ENCODE measurements at places on chromosomes 4 and X.

- no peak for DNase-seq
Measured at GRCh38 chr4:127622621-127622920, 10.2 kb upstream of the INTU start.

DNA sequence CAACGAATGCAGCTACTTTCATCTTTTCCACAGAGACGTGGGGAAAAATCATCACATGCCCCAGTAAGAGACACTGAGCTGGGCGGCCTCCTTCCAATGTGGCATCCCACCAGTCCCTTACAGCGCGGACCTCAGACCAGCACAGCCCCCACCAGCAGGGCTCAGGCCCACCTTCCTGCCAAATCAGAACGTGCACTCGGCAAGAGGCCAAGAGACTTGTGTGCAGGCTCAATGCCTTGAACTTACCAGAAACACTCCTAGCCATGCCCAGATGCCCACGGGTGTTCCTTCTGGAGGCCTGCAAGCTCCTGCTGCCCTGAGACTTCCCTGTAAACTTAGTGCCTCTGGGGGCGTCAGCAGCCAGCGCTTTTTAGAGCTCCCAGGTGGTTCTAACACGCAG lies 31.2 kb downstream of the WDR1 start:
- no peak for DNase-seq

DNA sequence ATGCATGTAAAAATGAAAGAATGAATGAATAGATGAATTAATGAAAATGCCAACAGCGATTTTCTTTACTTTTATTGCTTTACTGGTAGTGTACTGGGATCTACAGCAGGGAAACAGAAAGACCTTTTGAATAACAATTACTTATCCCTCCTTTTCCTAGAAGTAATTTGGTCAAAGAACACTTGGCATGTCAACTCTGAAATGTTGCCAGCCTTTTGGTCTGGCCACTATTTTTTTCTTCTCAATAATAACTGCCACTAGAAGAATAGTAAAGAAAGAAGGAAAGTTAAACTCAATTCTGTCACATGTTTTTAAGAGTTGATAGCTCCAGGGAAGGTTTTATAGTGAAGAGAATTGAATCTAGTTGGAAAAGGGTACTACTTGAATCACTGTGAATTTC lies 52.9 kb downstream of the EPHA5 start:
- DNase-seq = no peak

GRCh38 chr4:150207871-150208270 lies 129.6 kb downstream of the DCLK2 start:
- no peak for DNase-seq

DNA sequence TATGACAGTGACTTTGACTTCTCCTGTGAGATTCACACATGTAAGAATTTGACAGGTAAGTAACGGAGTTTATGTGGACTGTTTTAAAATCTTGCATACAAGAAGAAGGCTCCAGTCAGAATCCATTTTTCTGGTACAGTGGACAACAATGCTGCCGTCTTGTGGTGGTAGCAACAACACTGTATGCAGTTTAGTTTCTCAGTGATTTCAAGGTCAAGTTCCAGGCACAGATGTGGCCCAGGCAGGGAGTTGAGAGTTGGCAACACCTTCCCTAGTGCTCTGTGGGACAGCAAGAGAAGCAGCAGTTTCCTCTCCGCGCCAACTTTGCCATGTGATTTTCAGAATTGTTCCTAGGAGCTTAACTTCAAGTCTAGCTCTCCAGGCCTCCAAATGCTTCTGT lies 56.0 kb upstream of the STPG2 start:
- DNase-seq = no peak

- DNase-seq = no peak
Measured at GRCh38 chr4:87819281-87819919, 13.4 kb upstream of the MEPE start.

GRCh38 chrX:8897259-8897658 lies 96.1 kb upstream of the FAM9A start:
- DNase-seq = no peak

GRCh38 chr4:139599594-139600374 lies 43.8 kb upstream of the SETD7 start:
- DNase-seq = no peak

DNA sequence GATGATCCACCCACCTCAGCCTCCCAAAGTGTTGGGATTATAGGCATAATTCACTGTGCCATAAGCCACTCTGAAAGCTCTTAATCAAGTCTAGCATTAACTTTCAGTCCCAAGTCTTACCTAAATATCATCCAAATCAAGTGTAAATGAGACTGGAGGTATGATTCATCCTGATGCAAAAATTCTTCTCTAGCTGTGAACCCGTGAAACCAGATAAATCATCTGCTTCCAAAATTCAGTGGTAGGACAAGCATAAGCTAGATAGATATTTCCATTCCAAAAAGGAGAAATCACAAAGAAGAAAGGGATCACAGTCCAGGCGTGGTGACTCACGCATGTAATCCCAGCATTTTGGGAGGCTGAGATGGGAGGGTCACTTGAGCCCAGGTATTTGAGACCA lies 8.8 kb upstream of the TBC1D25 start:
- DNase-seq = no peak

DNA sequence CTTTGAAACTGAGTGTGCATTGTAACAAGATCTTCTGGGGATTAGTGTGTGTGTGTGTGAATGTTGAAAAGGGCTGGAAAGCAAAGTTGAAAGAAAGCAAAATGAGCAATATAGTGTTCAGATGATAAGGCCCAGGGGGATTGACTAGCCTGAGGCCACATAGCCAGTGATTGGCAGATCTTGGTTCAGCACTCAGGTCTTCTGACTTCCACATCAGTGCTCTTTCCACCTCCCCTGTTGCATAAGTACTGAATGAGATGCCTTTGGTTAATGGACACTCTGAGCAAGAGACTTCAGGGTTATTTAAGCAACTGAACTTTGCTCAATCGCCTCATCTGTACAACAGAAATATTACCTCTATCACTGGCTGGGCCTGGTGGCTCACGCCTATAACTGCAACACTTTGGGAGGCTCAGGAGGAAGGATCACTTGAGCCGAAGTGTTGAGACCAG lies 120.4 kb downstream of the TMEM164 start:
- DNase-seq = no peak

DNA sequence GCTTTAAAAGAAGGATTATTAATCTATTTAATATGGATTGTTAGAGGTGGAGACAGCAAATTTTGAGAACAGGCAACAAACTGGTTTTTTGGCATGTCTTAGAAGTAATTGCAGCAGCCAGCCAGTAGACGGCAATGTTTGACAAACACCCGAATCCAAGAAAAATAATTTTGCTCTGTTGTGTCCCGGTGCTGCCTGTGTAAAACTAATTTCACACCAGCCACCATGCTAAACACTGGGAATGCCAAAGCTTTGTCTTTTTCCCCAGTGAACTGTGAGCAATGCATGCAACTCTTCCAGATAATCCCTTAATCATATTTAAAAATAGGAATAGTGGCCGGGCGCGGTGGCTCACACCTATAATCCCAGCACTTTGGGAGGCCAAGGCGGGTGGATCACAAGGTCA lies 25.9 kb downstream of the SMIM31 start:
- DNase-seq = no peak

GRCh38 chrX:38987198-38987651 lies 186.0 kb downstream of the MID1IP1 start:
- no peak for DNase-seq

DNA sequence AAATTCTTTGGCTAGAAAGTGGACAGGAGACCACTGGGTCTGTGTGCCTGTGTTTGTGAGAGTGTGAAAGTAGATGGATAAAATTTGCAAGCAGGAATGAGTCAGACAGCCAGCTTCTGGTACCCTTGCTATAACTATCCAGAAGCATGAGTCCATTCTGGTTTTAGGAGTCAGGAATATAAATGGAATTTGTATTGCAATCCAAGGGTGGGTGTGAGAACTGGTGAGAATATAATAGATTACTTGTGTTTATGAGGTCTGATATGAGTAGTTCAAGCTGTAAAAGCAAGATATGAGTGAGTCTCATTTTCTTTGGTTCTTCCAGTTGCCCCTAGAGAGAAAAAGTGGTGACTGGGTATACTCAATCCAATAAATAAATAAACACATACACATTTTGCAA lies 212.7 kb upstream of the TAPT1 start:
- DNase-seq = no peak

GRCh38 chrX:69152417-69152841 lies 12.8 kb downstream of the PJA1 start:
- no peak for DNase-seq

DNA sequence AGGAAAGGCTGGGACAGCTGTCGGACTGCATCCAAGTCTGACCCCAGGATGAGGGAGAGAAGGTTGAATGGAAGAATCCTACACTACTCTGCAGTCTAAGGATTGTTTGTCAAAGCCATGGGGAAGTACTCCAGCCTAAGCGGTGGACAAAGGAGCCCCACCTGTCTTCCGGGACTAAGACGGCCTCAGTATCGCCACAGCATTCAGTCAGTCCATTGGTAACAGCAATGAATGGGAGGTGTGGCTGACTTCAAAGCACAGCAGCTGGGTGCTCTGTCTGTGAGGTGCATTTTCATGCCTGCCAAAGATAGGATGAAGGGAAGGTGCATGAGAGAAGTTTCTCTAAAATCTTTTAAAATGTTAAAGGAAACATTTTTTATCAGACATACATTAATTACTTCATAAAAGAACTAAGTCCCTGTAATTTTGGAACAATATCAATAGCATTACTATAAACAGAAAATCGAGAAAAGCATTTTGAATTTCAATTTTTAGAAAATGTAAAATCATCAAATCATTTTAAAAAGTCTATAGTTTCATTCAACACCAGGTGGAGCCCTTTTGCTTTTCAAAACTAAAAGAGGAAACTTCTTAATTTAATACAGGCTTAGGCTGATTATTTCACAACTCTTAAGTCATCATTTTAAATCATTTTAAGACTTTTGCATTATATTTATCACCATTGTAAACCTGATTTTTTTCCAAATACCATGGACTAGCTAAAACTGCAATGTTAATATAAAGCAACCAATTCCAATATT lies 27.6 kb upstream of the INTU start:
- no peak for DNase-seq

DNA sequence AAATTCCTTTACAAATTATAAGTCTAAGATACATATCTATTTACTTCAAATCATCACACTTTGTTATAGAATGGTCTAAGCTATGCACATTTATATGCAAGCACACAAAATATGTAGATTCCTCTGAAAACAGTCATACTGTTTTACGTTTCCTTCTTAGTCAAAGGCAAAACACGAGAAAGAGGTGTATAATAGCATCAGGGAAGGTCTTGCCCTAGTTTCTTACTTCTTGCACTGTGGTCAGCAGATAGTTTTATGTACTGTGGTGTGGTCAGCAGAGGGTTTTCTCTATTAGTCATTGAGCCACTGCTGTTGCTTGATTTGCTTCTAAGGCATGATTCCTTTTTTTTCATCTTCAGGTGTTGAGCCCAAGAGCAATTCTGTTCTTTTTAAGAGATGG lies 117.7 kb downstream of the ADAM29 start:
- DNase-seq = no peak

- DNase-seq = no peak
Measured at GRCh38 chr4:183241721-183242151, 78.3 kb downstream of the CLDN22 start.

GRCh38 chrX:68919707-68920106 lies 90.9 kb downstream of the EFNB1 start:
- no peak for DNase-seq

DNA sequence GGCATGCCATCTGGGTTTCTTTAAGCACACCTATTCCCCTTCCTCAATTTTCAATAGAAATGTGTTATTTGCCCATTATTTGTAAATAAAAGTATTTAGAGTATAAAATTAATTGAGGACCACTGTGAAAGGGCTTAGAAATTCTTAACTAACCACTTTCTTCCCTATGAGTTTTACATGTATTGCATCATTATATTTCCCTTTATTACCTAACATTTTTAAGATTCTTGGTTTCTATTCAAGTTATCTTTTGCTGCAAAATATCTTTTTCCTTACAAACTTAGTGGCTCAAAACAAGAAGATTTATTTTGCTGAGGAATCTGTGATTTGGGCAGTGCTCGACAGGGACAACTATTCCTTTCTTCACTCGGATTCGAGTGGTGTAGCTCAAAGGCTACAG lies 40.5 kb downstream of the GRID2 start:
- no peak for DNase-seq

- DNase-seq = no peak
Measured at GRCh38 chrX:109952985-109953905, 49.7 kb upstream of the TMEM164 start.

All from stimulated activated CD8-positive, alpha-beta memory T cell treated with anti-CD3 and anti-CD28 coated beads, Interleukin-7, amount 100 ng/mL, for 24 hours (primary cell).